ENCODE measurements at places on chromosomes 1 and 21.

- no peak for DNase-seq
Observed at GRCh38 chr1:215273838-215274516, 191.4 kb downstream of the KCNK2 start.

DNA sequence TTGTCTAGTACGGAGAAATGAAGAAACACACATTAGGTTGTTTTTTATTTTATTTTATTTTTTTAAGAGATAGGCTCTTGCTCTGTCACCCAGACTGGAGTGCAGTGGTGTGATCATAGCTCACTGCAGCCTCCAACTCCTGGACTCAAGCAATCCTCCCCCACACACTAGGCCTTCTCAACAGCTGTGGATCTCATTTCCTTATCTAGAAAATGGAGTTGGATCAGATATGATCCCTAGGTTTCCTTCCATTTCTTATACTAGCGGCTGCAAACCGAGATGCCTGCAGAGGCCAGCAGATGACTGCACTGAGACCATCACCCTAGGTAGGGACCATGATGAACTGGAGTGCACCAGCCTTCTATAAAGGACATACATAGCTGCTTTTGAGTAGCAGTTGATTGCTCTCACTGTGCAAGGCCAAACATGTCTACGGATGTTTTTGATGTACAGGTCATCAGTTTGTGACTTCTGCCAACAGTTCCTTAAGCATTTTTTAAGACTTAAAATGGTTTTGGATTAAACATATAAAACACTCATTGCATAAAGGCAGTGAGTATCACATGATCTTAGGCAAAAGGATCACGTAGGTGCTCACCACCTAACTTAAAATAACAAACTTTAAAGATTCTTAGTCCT is 11.4 kb upstream of the KLHL12 start:
- no peak for DNase-seq

DNA sequence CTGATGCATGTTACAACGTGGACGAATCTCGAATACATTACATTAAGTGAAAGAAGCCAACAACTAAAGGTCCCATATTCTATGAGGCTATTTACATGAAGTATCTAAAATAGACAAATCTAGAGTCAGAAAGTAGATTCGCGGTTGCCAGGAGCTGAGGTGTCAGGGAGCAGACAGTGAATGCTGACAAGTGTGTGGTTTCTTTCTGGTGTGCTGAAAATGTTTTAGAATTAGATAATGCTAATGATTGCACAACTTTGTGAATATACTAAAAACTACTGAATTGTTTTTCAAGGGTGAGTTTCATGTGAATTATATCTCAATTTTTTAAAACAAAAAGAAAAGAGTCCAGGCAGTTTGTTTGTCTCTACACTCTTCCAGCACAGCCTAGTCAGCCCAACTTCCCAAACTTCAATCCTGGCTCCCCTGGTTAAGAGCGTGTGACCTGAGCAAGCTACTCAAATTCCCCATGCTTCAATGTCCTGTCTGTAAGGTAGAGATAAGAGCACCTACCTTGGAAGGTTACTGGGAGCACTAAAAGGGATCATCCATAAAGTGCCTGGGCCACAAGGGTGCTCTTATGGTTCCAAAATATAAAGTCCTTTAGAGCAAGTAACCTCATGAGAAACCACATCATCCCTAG is 20.9 kb downstream of the HLCS start:
- DNase-seq: no peak

- DNase-seq: no peak
Observed at GRCh38 chr21:21624674-21625073, 626.5 kb downstream of the NCAM2 start.

DNA sequence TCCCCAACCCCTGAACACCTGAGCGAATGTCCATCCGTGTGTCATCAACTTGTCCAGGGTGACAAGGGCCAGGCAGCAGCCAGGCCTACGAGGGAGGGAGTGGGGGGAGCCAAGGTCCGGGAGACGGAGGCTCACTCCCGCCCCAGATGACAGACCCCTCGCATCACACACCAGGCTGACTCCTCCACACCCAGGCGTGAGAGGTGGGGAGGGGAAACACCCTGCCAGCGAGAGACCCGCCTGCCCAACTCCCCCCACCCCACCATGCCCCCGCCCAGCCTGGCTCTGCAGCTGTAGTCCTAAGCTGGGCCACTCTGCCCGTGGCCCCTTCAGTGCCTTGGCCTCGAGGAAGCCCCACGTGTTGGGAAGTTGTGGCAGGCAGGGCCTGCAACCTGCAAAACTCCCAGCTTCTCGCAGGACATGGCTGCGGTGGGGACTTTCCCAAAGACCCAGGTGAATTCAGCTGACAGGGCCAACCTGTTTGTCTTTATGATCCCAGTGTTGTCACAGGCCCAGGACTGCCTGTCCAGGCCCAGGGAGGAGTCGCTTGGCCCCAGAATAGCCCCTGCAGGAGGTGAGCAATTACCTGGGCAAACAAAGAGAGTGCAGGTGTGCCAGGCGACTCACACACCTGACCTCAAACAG is 62.9 kb downstream of the RIPK4 start:
- no peak for DNase-seq

DNA sequence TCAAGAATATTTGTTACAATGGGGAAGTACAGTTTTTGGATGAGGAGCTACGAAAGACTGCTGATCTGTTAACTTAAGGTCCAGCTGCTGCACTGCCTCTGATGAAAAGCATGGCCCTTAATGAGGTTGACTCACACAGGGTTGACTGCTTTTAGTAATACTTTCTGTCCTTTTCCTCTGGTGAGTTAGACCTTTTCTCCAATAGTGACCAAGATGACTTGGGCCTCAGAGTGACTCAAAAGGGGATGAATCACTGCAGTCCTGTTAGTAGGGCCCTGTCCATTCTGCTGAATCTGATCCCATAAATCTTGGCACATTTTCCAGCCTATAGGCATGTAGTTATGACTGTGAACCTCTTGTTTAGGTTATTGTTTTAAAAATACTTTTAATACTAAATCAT is 2.7 kb downstream of the DISP1 start:
- DNase-seq: no peak

- DNase-seq: no peak
Observed at GRCh38 chr1:57254022-57254421, 169.8 kb downstream of the DAB1 start.

GRCh38 chr1:14282707-14283106 is 315.8 kb upstream of the KAZN start:
- DNase-seq: no peak

- no peak for DNase-seq
Observed at GRCh38 chr1:98323906-98324358, 337.6 kb upstream of the SNX7 start.

DNA sequence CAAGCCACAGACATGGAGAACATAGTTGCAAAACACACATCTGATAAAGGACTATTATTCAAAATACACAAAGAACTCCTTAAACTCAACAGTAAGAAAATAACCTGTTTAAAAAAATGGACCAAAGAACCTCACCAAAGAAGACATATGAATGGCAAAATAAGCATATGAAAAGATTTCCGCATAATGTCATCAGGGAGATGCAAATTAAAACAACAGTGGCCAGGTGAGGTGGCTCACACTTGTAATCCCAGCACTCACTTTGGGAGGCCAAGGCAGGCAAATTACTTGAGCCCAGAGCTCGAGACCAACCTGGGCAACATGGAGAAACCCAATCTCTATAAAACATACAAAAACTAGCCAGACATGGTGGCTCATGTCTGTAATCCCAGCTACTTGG is 50.4 kb downstream of the PRPF38A start:
- no peak for DNase-seq

- peak; percentile 18 for DNase-seq
Observed at GRCh38 chr1:114154146-114154962, 685 bp upstream of the SYT6 start.

DNA sequence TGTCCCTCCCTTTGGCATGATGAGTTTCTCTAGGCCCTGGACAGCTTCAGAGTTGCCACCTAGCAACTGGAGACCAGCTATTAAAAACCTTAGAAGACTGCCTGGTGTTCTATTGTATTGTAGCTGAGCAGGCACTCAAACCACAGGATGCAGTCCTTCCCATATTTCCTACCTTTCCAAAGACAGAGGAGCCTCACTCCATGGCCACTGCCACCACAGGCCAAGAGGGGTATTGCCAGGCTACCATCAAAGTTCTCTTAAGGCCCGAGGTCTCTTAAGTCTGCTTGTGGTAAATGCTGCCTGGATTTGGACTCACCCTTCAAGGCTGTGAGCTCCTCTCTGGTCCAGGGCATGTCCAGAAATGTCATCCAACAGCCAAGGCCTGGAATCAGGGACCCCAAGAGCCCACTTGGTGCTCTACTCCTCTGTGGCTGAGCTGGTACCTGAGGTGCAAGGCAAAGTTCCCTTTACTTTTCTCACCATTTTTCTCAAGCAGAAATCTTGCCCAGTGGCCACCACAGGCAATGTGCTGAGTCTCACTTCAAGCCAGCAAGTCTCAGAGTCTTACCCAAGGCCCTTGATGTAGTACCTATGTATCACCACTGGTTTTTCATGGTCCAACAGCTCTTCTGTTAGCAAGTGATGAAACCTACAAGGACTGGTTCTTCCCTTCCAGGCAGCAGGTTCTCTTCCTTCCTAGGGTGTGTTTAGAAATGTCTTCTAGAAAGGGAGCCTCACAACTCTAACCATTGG is 269.4 kb downstream of the AMY1C start:
- no peak for DNase-seq

- DNase-seq: no peak
Observed at GRCh38 chr21:42308914-42309752, 6.1 kb downstream of the TFF3 start.

DNA sequence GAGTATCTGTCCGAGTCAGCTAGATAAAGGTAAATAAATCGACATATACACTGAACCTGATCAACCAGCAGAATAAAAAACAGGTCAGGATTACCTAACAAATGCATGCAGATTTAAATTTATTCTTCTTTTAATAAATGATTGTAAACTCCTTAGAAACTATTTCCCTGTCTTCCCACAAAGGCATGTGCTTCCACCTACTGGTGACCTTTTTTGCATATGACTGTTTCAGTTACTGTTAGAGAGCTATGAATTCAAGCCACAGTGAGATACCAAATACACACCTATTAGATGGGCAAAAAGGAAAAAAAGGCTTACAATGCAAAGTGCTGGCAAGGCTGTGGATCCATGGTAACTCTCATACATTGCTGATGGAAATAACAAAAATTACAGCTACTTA is 957.4 kb upstream of the NCAM2 start:
- no peak for DNase-seq

DNA sequence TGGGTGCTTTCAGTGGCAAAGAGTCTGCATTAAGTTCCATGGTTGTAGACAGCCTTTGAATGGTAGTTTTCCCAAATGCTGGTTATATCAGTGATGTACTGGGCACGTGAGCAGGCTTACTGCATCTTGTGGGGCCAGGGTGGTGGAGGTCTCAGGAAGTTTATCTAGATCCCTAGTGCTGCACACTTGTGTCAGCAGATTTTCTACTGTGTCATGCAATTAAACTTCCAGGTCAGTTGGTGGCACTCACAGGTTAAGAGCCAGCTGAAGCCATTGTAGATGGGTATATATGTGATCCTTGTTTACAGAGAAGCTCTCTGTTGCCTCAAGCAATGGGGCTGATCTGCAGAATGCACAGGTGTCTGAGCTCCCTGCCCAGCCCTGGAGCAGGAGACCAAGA is 33.0 kb downstream of the FOXJ3 start:
- no peak for DNase-seq

DNA sequence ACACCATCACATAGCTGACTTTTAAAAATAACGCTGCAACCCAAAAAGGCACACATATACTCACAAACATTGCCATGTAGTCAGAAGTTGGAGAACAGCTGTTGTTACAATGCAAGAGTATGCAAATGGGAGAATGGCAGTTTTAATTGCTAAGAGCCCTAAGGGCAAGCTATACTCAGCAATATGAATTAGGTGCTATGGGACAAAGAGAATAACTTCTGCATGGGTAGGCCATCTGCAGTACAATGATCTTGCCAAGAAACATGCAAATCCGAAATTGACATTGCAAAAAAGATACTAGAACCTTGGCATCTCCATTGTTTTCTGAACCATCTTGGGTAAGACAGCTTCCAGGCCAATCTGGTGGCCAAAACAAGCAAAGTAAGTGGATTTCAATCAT is 697.8 kb downstream of the LRRIQ3 start:
- DNase-seq: no peak

- DNase-seq: no peak
Observed at GRCh38 chr21:16181018-16181417, 451.2 kb downstream of the USP25 start.
